ENCODE measurements at places on chromosomes 12 and 14.
A peak's percentile ranks its signal among the peaks of the same experiment; 100 is the strongest.

DNA sequence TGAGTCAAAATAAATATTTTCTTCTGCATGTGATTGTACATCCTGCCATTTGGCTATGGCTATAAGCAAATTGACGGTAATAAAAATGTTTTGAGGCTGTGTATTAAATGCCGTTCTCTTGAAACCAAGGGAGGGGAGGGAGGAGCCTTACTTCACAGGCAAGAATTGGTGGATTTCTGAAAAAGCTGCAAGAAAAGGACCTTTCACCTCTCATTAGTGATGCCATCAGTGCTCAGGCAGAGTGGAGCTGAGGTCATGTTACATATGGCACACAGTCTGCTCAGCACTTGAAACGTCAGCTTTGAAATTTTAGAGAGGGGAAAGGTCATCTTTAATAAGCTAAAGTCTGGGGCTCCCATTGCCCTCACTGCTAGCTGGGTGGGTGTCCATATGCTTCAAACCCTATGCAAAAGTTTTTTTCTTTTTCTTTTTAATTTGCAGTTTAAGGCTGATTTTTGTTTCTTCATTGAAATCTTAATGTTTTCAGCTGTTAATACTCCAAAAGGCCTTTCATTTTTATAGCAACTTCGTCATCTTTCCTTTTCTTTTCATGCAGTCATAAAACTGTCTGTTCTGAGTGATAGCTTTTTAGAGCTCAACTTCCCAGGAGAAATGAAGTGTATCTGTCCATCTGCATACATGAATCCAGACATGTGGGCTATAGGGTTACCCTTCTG lies 9.8 kb upstream of the SIX1 start:
- DNase-seq = no peak

DNA sequence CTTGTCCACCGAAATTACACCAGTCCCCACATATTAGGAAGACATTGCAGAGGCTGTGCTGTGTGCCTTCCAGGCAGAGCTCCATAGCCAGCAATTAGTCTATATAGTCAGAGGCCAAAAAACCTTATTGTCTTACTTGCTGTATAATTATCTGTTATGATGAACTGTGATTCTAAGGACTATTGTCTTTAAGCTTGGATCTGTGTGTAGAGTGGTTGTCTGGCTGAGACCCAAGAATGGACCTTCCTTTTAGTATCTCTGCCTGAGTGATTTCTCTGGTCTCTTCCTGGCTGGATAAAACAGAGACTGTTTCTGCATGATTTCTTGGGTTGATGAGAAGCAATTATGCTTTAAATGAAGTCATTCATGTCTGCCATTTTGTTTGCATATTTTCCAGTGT lies 465.3 kb downstream of the PRKD1 start:
- no peak for DNase-seq

DNA sequence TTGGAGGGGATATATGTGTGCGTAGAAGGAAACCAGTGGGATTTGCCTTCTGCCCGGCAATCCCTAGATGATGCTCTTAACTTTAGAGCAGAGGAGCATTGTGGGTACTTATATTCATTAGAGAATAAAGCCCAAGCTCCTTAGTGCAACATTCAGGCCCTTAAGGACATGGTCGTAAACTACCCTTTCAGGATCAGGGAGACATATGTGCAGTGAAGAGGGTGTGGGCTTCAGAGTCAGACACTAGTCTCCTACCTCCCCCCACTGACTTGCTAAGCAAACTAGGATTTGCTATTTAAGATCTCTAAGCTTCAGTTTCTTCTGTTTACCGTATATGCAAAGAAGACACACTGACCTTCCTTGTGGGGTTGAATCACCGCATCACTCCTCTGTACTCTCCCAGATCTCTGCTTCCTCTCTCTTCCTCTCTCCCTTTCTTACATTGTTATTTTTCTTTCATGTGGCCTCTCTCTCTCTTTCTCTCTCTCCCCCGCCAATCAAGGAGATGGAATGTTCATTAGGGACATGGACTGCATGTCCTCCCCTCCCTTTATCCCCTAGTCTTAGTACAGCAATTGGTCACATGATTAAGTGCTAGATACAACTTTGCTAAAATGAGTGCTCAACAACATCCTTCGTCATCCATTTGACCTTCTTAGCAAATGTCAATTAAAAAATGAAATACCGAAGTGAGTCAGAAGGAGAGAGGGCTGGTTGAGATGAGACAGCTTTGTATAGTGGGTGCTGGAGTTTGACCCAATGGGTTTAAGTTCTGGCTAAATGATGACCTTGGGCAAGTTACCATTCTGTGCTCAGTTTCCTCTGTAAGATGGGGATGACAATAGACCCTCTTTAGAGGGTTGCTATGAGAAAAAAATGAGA lies 91.7 kb downstream of the TMX1 start:
- DNase-seq = no peak

DNA sequence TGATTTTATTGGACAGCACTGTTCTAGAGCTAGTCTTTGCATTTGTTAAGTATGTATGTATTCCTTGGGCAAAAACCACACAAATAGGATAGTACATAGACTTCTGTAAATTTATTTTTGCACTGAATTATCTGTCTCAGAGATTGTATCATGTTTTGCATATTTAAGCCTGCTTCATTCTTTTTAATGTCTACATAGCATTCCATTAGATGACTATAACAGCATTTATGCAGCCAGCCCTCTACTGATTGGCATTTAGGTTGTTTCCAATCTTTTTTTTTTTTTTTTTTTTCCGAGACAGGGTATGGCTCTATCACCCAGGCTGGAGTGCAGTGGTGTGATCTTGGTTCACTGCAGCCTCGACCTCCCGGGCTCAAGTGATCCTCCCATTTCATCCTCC lies 34.5 kb downstream of the SYNDIG1L start:
- DNase-seq = no peak

DNA sequence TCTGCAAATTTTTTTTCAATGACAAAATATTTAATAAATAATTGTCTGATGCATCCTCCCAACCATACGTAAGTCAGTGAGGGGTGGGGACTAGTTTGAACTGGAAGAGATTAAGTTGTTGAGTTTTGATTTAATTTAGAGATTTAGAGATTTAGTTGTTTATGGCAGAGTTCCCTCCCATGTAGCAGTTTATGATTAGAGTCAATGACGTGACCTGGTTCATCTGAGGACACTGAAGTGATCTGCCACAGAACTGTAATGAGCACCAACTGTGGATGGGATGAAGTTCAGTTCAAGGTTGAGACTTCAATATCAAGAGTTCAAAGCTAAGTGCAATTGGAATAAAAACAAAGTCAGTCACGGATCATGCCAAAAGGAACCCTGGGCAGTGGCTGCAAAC lies 609.3 kb downstream of the NOVA1 start:
- no peak for DNase-seq

DNA sequence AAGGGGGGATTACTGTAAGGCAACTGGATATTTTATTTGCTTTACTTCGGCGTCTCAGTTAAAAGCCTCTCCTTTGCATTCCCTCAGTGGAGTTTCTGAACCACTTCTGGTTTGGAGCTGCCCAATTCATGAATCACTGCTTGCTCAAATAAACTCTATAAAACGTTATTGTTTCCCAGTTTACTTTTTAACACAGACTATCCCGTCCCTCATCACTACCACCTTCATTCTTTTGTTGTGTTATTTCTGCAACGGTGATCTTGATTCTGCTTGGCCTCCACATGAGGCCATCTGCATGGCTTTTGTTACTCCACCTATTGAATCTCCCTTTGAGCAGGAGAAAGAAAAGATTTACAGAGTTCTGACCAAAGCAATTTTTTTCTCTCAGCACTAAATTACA lies 104.0 kb upstream of the PLEKHA5 start:
- DNase-seq = no peak

DNA sequence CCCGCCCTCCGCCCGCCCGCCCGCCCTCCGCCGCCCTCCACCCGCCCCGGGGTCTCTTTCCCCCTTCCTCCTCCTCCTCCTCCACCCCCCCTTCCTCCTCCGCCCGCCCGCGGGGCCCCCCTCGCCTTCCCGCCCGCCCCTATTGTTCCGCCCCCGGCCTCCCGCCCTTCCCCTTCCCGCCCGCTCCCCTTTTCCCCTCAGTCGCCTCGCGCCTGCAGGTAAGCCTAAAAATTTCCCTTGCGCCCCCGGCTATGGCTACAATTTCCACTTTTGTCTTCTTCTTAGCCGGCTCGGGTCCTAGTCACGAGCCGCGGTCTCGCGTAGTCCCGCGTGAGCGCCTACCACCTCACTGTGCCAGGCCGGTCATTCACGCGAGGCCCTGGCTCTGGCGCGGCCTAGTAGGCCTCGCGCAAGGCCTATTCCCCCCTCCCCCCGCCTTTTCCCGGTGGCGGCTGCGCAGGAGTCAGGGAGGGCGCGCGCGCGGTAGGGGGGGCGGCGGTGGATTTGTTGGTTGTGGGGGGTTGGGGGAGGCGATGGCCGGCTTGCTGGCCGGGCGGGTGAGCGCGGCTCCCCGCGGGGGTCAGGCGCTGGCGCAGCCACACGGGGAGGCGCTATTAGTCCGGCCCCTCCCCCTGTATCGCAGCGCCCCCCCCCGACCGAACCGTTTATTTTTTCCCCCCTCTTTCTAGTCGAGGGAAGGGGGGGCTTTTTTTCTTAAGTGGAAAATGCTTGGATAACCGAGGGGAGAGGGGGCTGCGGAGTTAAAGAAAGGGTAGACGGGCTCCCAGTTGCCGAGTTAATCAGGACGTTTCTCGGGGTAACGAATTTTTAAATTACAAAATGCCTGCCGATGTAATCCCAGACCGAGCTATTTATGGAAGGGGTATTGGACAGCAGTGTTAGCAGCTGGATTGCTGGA lies 516 bp downstream of the PCBP2 start:
- peak; percentile 49 for DNase-seq

DNA sequence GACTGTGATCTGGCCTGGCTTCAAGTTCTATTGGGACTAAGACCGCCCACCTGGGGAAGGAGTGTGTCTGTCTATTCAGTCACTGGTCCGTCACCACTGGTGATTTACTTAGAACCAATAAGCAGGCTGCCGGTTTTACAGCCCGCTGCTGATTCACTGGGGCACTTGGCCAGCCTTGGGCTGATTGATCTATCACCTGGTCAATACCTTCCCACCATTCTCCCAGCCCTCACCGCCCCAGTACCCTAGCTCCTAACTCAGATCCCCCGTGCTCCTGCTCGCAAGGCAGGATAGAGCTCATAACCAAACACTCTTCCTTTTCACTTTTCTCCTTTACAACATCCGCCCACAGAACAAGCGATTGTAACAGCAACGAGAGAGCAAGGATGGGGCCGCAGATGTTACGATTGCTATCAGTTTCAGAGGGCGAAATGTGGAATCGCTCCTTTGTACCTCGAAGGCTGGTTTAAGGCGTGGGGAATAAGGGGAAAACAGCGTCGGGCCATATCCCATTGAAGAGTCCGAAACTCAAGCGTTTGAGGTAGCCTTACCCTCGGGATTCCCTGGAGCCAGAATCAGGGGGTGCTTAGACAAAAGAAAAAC lies 672 bp downstream of the RDH11 start:
- DNase-seq = peak; percentile 31

- no peak for DNase-seq
Measured at GRCh38 chr12:44389896-44390295, 486.2 kb downstream of the NELL2 start.

DNA sequence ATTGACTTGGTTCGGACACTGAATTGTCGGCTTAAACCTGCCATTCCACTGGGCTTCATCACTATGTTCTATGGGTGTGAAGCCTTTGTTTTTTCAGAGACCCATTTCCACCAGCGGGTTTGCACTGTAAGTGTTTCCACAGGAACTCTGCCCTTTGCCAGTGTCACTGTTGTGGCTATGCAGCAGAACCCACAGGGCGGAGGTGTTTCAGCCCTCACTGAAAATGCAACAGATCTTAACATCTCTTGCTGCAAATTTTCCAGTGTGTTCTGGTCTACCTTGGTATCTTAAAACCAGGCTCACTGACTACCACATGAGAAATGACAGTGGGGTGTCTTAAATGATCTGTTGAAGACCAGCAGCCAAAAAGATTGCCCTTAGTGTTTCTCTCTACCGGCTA lies 21.1 kb downstream of the PRKCH start:
- peak; percentile 73 for DNase-seq

DNA sequence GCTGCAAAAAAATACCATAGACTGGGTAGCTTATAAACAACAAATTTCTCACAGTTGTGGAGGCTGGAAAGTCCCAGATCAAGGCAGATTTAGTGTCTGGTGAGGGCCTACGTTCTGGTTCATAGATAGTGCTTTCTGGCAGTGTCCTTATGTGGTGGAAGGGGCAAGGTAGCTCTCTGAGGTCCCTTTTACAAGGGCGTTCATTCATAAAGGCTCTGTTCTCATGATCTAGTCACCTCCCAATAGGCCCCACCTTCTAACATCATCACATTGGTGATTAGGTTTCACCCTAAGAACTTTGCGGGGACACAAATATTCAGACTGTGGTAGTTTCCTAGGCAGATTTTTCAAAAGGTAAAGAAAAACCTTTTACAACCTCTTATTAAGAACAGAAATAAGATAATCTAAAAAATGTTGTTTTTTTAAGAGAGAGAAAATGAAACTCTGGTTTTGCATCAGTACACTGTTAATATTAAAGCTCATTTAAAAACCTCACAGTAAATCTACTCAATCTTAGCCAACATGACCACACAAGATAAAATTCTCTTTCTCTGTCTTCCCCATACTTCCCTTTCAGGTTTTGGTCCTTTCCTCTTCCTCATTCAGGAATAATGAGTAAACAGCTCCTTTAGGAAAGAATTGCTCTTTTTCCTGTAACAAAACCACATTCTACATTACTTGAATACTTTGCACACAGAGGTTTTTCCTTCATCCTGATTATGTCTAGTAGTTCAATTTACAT lies 117.5 kb downstream of the UNC79 start:
- no peak for DNase-seq

- no peak for DNase-seq
Measured at GRCh38 chr12:79407671-79408622, 282.8 kb downstream of the PAWR start.

GRCh38 chr12:114168061-114168460 lies 201.9 kb upstream of the RBM19 start:
- no peak for DNase-seq

GRCh38 chr14:86442135-86442534 lies 912.2 kb downstream of the FLRT2 start:
- DNase-seq = no peak

- no peak for DNase-seq
Measured at GRCh38 chr14:105665247-105665950, 139.0 kb downstream of the TMEM121 start.

DNA sequence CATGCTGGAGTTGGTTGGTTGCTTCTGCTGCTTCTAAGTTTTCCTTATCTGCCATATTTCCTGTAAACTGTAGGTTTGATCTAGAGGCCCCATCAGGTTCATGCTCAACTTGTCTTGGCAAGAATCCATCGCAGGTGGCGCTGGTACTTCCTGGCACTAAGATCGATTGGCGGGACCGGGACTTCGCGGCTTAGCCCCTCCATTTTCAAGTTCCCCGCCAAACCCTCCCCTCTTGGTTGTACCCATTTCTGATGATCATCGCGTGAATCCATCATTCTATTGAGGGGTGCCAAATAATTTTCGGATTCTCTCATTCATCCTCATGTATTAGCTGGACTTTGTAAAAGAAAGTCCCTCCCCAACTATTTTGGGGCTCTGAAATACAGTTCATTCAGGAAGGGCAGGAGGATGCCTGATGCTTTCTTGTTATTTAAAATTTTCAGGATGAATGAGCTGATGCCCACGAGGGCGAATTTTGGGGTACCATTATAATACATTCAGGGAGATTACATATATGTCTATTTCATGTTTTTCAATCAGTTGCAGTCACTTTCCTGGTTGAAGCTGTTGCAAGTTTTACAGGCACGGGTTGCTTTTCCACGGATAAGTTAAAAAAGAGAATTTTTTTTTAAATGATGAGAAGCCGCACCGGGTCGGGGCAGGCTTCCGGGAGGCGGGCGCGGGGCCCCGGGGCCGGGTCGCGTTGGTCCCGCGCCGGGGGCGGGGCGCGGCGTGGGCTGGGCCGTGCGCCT lies 395 bp upstream of the BRI3BP start:
- peak; percentile 46 for DNase-seq

GRCh38 chr14:60839657-60840056 lies 105.1 kb downstream of the MNAT1 start:
- DNase-seq = no peak

All from stimulated activated CD8-positive, alpha-beta memory T cell treated with anti-CD3 and anti-CD28 coated beads, Interleukin-4, amount 100 ng/mL, for 1 hour (primary cell).